ENCODE measurements at places on chromosomes 5 and 9.

DNA sequence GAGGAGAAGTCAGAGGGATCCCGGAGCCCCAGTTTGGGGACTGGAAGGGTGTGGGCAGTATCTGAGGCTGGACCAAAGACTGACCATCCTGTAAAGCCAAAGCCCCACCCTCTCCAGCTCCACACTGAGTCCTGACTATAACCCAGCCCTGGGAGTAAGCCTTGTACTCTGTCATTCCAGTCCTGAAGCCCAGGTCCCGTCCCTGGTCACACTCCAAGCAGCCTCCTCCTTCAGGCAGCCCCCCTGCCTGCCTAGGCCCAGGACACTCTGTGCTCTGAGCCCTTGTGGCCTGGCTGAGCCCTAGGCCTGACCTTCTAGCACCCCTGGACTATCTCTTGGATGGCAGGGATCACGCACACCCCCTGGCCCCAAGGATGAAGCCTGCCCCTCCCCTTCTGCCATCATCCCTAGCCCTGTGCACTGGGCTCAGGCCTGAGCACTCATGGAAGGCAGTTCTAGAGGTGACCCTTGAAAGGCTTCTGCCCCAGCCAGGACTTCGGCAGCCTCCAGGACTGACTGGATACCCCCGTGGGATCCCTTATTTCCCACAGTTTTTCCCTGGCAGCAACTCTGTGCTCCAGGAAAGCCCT, 28.0 kb upstream of the ENHO start:
- DNase-seq = no peak

DNA sequence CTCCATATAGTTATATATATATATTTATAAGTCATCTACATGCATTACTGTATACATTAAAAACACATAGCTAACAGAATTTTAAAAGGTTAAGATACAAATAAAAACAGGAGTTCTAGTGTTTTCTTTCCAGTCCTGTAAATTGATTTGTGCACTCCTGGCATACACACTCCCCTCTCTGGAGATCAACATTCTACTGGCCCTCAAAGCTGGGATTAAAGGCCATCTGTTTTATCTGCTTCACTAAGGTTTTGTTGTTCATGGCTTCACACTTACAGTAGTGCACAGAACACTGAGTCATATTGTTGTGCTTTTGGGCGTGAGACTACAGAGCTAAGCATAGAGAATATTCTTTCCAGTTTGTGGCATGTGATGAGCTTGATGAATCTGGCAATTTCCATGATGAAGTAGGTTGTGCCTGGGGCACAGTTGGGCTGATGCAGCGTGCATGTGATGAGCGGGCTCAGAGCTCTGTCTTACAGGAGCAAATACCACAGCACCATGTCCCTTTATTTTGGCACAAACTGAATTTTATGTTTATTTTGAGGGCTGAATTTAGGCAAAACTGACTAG, 98.2 kb downstream of the TAF11L14 start:
- DNase-seq = no peak

- no peak for DNase-seq
These were observed 5.8 kb downstream of the TRAF1 start for GRCh38 chr9:120920806-120921178.

DNA sequence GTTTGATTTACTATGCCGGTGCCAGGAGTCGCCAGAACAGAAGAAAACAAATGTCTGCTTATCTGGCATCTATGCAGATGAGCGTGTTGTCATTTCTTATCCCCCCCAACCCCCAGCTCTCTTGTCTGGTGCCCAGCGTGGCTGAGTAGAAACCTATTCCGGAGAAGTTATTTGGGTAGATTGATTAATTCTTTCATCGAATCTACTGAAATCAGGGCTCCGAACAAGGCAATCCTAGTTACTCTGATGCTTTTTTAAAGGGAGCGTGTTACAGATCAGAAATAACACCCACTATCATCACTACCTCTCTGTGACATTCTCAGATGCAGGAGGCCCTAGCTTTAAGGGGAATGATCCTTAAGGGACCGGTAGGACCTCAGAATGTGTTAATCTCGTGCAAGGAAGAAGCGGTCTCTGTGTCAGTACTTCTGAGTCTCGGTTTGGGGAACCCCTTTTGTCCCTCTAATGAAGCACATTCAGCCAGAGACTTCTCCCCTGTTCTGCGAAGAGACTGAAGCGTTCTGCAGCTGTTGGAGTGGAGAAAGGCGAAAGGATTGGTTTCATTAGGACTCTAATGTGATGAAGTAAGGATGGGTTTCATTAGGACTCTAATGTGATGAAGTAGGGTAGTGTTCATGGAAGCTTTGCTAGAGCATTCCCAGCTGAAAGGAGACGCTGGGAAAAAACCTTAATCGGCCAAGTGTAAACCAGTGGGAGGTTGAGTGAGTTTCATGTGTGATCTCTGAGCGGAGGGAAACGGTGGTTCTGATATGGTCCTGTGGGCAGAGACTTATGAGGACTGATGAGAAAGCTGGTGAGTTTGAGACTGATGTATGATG, 1.5 kb downstream of the PIP5K1B start:
- DNase-seq = no peak

Measured in stimulated activated CD8-positive, alpha-beta memory T cell treated with anti-CD3 and anti-CD28 coated beads, Interleukin-12 subunit alpha, Interleukin-12 subunit beta, amount 100 ng/mL, for 1 hour (primary cell).